ENCODE measurements at places on chromosomes 13 and 19.

DNA sequence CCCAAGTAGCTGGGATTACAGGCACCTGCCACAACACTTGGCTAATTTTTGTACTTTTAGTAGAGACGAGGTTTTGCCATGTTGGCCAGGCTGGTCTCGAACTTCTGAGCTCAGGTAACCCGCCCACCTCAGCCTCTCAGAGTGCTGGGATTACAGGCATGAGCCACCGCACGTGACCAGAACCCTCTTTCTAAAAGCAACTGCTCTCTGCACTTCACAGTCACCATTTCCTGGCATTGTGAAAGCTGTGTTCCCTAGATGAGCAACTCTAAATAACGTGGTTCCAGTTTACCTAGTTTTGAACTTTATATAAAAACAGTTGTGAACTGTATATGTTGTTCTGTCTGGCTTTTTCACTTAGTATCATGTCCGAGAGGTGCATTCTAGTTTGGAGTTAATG is 152.9 kb downstream of the SIPA1L3 start:
- DNase-seq: peak; percentile 77

GRCh38 chr19:48674921-48675824 is 2.4 kb upstream of the NTN5 start:
- peak; percentile 82 for DNase-seq

DNA sequence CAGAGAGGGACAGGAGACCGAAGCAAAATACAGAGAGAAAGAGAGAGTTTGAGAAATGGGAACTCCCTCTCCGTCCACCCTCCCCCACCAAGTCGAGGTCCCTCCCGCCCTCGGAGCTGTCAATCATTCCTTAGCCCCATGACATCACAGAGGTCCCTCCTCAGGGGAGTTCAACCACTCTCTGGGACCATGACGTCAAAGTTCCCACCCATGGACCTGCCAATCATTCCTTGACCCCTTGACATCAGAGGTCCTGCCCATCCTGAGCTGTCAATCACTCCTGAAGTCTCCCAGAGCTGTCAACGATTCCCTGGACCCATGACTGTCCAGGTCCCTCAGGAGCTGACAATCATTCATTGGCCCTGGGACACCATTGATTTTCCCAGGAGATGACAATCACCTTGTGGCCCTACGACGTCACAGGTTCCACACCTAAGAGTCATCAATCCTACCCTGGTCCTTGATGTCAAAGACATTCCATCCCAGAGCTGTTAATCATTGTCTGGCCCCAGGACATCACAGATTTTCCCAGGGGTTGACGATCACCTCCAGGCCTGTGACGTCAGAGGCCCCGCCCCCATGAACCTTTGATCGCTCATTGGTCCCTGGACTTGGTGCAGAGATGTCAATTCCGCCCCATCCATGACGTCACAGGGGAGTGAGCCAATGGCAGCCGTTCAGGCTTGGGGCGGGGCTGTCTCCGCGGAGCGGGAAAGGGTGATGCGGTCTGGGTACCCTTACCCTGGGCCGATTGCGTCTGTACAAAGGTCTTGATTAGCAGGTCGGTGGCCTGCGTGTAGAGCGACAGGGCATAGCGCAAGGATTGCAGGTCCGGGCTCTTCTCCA is 61.7 kb downstream of the COLGALT1 start:
- peak; percentile 41 for DNase-seq

DNA sequence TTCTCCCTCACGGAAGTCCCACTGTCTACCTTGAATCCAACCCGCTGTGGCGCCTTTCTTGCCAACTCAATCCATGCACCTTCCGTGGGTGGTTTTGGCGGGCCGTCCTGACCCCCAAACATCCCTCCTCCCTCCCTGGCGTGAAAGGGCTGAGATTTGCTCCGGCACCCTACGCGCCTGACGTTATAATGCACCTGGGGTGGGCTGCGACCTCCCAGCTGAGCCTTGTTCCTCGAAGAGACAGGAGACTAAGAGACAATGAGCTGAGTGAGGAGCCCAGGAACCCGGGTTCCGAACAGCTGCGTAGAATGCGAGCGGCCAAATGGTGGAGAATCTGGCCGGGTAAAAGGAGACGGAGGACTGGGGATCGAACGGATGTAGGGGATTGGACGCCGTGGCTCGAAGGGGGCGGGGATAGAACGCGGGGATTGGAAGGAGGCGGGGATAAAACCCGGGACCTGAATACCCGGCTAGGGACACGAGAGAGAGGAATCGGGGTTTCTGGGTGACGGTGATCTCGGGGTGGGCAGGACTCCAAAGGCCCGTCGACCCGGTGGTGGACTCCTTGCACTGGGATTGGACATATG is at the start of gene CPT1C:
CPT1C (plus strand) TSS at position 461 of the 587 bp plus-strand sequence. CDS start 1,137 bp downstream, outside the sequence.
- DNase-seq: no peak

DNA sequence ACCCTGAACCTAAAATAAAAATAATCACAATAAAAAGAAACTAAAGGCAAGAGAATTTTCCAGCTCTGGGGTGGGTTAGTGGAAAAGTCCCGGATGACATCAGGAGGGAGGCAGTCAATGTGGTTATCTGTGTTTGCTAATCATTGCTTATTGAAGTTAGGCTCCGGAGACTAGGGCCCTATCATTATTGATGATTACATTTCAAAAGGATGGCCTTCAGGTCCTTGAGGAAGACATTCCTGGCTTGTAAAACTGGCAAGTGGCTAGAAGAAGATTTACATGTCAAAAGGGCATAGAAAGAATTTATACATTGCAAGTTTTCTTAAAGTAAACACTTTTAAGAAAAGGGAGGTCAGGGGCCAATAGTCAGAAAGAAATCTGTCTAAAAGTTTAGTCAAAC is 123.4 kb downstream of the POSTN start:
- DNase-seq: no peak

DNA sequence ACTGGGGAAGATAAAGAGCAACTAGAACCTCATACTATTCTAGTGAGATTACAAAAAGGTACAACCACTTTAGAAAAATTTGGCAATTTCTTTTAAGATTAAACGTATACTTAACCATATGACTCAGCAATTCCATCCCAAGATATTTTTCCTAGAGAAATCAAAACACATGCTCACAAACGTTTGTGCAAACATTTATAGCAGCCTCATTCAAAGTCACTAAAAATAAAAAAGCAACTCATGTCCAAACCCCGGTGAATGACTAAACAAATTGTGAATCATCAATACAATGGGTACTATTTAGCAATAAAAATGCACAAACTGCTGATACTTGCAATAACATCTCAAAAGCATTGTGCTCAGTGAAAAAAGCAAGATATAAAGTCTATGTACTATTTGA is 121.5 kb downstream of the FRY start:
- DNase-seq: no peak

DNA sequence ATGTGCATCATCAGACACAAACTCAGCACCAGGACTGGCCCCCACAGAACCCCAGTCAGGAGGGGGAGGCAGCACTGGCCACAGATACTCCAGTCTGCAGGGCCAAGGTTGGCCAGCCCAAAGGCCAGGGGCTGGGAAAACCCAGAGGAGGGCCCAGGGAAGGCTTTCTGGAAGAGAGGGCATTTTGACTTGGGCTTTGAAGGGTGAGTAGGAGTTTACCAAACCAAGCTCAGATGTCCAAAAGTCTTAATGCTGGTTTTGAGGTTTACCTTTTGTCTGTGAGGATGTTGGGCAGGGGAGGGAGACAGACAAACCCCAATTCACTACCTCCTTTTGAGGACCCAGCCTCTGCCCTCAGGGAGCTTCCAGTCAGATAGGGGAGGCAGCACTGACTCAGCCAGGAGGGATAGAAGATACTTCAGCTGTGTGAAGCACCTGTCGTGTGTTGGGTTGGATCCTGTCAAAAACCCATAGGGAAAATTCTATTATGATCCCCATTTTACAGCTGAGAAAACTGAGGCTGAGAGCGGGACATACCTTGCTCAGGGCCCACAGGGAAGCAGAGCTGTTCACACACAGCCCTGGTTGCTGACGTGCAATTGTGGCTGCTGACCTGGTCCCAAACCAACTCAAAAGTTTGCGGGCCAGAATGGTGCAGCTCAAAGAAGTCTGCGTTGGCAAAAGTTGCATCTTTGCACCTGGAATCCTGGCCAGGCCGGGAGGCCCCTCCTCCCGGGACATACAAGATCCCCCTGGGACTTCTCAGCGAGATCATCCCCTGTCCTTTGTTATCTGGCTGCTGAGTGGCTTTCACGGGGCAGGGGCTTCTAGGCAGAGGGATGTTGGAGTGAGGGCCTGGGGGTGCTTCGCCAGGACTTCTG is 13.1 kb downstream of the CILP2 start:
- no peak for DNase-seq

- DNase-seq: no peak
Observed at GRCh38 chr19:2449019-2449418, 7.7 kb downstream of the LMNB2 start.

- DNase-seq: peak; percentile 94
Observed at GRCh38 chr19:17260842-17261325, 3.7 kb downstream of the USHBP1 start.
